ENCODE measurements at places on chromosomes 1 and 21.

DNA sequence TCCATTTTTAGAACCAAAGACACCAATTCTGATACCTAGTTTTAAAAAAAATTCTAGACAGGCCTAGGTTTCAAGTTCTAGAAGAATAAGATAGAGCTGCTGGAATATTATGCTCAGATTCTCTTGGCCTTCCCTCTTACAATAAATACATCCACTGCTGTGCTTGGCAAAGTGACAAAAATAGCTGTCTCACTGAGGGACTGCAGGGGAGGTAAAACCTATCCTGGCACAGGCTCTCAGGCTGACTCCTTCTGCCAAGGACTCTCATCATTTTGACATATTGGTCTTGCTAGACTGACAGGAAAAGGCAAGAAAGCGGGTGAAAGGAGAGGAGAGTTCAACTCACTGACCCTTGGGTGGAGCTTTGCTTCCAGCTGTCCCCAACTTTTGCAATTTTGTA lies 197.0 kb upstream of the LHX8 start:
- no peak for DNase-seq

DNA sequence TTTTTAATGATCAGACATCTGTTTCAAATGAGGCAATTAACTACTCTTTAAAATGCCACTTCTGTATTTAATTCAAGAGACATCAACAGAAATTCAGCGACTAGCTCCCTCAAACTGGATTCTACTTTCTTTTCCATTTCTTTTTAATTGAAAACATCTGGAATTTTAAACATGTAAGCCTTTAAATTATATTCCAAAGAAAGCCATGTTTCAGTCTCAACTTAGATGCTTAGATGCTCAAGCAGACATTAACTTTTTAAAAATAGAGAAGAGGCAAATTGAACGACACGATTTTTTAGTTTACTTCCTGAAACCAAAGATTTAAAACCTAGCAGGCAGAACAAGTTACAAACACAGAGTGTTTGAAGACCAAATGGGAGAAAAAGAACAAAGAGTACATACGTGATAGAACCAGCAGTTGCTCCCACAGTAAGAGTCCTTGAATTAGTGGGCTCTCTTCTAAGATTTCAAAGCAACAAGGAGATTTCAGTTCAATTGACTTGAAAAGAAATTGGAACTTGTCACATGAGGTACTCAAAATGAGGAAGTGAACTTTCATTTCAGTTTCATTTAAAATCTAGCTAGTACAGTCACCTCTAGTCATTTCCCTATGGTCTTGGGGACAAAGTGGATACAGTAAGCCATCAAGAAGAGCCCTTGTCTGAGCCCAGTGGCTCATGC lies at the start of gene CTSS:
Gene CTSS (minus strand): TSS at position 483 of the 681 bp plus-strand sequence. CDS start 1,015 bp downstream, outside the sequence.
- no peak for DNase-seq

DNA sequence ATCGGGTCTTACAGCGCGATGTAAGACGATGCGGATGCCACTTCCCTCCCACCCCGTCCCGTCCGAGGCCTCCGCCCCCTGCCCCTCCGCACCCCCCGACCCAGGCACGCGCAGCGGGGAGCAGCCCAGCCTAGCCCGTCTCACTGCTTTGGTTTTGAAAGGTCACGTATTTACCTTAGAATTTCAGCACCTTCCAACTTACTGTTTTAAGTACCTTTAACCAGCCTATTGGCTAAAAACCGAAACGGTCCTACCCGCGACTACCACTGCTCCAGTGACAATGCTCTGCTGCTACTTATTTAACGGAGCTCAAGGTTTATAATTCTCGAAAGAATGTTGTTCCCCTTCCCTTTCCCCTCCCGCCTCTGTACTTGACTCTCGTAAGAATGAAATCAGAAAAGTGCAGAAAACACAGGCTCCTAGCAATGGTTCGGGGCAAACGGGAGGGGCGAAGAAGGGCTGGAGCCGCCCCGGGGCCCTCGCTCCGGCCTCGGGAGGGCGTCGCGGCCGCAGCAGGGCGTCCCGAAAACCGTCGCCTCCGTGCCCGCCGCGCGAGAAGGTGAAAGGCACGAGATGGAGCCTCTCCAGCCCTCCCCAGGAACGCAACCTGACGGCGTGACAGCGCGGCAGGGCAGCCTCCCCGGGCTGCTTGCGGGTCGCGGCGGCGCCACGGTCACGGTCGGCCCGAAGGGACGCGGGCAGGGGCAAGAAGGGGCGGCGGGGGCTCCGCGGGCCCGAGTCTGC lies 667 bp downstream of the TMEM50B start:
- peak; percentile 73 for DNase-seq

DNA sequence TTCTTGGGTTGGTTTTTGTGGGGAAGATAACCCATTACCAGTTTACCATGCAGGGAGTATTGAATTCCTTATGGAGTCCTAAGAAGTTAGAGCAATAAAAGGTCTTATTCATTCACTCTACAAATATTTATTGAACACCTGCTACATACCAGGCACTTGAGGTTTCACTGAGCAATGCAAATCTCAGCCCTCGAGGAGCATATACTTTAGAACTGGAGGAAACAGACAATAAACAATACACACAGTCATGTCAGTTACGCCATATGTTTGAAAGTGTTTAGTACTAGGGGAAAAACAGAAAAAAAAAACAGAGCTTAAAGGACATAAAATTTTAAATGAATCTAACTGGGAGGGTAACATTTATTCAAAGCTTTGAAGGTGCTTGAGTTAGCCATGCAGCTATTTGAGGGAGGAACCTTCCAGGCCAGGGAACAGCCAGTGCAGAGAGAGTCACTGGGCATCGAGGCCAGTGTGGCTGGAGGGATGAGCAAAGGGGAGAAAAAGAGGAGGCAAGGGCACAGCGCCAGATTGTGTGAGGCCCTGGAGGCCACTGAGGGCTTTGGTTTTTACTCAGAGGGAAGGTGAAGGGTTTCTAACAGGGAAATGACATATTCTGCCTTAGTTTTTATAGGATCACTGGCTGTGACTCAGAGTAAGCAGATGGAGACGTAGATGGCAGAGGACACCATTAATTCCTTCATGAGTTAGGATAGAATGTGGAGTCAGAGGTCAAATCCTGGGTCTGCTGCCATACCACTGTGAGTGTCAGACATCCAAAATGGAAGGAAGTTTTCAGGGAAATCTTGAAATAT lies 32.7 kb downstream of the C1orf21 start:
- no peak for DNase-seq

- DNase-seq, result no peak
Observed at GRCh38 chr1:100217834-100218233, 31.8 kb downstream of the DBT start.

Data from tibial artery (tissue), 4 donors.